Purkinje cell (primary cell): ENCODE measurements at places on chromosomes 3 and 15. TPM values are rescaled to one million over a fixed set of nuclear protein-coding genes. Genes with fewer than 3 reads are reported as not detected.

TMC3 gene
- polyA plus RNA-seq = not detected in 2 replicates

SHC4 gene
- 0.06 and 2.9 TPM in 2 replicates for polyA plus RNA-seq

SLC15A2 gene
- 1.6 and 4.4 TPM in 2 replicates for polyA plus RNA-seq

FETUB gene
- not detected in 2 replicates for polyA plus RNA-seq

EPB42 gene
- not detected in 2 replicates for polyA plus RNA-seq

GP9 gene
- not detected in 2 replicates for polyA plus RNA-seq
